Naive thymus-derived CD8-positive, alpha-beta T cell (primary cell): ENCODE measurements at places on chromosomes 3 and 15. TPM values are rescaled to one million over a fixed set of nuclear protein-coding genes. Genes with fewer than 3 reads are reported as not detected.

GCSAM gene
- polyA plus RNA-seq: 22.0 TPM

RFTN1 gene
- polyA plus RNA-seq: 44.2 TPM

PLS1 gene
- 3.6 TPM for polyA plus RNA-seq

SLCO2A1 gene
- polyA plus RNA-seq: not detected

POPDC2 gene
- 2.6 TPM for polyA plus RNA-seq

EHD4 gene
- 5.9 TPM for polyA plus RNA-seq

HOMER2 gene
- polyA plus RNA-seq: 0.23 TPM
